Cortex of kidney (tissue), 1 donor: ENCODE measurements at places on chromosomes 11 and 22.

DNA sequence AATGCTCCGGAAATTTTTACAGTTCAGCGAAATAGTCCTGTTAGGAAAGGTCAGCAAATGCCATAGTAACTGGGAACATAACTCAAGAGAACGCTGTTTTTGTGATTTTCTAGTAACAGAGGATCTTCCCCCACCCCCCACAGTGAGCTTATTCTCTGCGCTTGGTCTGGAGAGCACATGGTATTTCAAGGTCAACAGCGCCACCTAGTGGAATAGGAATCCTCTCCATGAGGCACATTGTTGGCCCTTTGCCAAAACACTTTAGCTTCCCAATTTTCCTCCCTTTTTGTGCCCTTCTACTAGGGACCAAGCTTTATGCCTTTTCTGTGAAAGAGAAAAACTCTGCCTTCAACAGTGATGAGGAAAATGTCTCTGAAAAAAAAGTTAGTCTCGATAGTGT is 13.2 kb upstream of the OR4C12 start:
- no peak for DNase-seq

DNA sequence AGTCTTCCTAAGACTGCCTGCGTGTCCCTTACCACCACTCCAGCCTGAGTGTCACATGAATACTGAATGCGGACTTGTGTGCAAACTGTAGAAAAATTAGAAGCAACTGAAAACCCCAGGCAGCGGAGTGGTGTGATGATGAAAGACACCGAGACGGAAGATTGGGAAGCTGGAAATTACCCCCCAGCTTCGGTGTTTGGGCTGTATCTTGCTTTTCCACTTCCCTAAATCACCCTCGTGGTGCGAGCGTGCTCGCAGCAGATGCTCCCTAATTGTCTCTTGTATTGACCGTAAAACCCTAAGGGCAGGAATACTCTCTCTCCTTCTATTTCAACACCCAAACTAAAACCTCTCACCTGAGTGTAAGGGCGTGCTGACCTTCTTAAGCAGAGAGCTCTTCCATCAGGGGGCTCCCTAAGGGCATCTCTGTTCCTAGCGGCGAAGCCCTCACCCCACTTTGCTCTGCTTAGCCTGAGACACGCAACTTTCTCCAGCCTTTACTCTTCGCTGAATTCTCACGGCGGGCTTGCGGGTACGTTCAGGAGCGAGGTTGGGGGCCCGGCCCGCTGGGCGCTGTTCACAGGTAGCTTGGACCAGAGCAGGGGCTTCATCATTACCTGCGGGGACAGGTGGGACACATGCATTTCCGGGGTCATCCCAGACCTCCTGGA is 62.4 kb downstream of the CRYBB2 start:
- no peak for DNase-seq

- DNase-seq = no peak
Measured at GRCh38 chr11:120514541-120515121, 3.1 kb downstream of the GRIK4 start.

GRCh38 chr11:64415996-64416728 is 57.2 kb downstream of the RPS6KA4 start:
- no peak for DNase-seq

DNA sequence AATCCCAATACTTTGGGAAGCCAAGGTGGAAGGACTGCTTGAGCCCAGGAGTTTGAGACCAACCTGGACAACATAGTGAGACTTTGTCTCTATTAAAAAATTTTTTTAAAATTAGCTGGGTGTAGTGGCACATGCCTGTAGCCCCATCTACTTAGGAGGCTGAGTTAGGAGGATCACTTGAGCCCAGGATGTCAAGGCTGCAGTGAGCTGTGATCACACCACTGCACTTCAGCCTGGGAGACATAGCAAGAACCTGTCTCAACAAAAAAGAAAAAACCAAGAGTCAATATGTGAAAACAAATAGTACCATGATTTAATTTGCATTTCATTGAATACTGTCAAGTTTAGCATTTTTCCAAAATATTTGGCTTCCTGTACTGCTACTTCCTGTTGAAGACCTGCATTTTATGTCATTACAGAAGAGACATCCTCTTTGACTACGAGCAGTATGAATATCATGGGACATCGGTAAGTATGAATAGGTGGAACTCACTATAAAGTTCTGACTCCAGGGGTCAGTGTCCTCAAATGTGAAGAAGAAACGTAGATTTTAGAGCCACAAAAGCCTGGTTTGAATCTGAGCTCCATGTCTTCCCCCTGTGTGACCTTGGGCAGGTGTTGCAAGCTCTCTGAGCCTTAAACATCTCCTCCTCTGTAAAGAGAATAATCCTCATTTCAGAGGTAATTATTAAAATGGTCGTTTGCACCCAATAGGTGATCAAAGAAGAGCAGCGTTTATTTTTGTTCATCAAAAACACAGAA is 16.0 kb downstream of the CDC45 start:
- DNase-seq = no peak

DNA sequence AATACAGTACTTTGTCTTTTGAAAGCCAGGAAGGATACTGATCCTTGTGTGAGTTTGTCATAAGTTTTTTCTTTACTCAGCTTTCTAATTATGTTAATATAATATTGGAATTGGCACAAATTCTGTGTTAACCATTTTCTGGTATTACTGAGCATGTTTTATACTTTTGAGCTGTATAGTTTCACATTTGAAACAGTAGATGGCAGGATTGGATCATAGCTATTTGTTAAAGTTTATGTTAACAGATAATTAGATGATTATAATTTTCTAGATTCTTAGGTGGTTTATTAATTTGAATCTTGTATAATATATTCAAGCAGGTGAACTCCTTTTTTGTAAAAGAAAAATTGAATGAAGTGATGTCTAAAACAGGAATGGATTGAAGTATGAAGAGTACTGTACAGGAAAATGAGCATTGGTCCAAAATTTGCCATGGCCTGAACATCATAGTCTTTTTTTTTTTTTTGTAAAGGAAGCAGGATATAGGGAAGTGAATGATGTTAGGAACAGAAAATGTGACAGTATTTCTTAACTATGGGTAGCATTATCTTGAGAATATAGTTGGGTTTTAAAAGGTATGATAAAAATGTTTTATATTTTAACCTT is 102.0 kb downstream of the CYP2R1 start:
- DNase-seq = no peak

GRCh38 chr11:128848815-128849455 is 18.2 kb downstream of the KCNJ1 start:
- DNase-seq = no peak

- no peak for DNase-seq
Measured at GRCh38 chr11:72471005-72471898, 36.9 kb upstream of the CLPB start.

DNA sequence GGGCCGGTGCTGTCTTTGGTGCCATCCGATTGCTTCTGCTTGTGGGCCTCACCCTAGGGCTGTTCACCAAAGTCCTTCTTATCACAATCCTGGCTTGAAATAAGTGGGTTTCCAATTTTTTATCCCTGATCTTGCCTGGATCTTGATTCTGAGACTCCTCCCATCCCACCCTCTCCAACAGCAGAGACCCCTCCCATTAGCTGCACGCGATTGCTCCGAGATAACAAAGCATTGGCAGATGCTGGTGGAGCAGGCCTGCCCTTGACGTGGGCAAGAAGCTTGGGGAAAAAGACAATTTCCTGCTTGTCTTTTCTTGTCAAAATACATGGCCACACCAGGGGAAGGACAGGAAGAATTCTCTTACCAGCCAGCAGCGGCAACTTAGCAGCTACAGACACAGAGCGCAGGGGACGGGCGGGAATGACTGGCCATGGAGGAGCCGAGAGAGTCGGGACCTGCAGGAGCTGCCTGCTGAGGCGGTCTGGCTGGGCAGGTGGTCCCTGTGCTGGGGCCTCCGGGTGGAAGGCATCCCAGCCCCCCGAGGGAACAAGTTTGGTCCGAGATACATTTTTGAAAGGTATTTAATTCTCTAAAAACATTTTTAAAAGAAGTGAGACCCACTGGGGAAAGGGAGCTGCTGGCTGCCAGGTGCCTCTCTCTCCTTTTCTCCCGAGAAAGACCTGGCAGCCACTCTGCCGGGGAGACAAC is 9.7 kb upstream of the BID start:
- DNase-seq = no peak

- no peak for DNase-seq
Measured at GRCh38 chr11:106222626-106223025, 145.2 kb downstream of the AASDHPPT start.

- no peak for DNase-seq
Measured at GRCh38 chr11:68938088-68938487, 34.4 kb downstream of the IGHMBP2 start.

GRCh38 chr22:30861688-30862552 is 106.7 kb downstream of the MORC2 start:
- no peak for DNase-seq

- DNase-seq = no peak
Measured at GRCh38 chr22:47189056-47189916, 426.8 kb downstream of the TBC1D22A start.

GRCh38 chr22:46551996-46552395 is 14.6 kb upstream of the CELSR1 start:
- DNase-seq = no peak

DNA sequence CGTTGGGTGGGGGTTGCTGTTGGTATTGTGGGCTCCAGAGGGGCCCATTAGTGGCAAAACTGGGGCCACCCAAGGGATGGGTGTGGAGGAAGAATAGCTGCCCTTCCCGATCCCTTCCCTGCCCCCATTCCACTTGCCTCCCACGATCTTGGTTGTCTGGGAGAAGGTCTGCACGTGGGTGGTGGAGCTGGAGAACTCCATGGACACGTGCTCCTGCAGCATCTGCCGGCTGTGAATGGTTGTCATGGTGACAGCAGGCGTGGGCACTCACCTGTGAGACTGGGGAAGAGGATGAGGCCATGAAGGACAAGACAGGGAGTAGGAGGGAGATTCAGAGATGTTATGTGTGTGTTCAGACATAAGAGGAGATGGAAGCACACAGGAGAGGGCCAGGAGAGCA is 2.0 kb downstream of the IGSF22 start:
- no peak for DNase-seq

DNA sequence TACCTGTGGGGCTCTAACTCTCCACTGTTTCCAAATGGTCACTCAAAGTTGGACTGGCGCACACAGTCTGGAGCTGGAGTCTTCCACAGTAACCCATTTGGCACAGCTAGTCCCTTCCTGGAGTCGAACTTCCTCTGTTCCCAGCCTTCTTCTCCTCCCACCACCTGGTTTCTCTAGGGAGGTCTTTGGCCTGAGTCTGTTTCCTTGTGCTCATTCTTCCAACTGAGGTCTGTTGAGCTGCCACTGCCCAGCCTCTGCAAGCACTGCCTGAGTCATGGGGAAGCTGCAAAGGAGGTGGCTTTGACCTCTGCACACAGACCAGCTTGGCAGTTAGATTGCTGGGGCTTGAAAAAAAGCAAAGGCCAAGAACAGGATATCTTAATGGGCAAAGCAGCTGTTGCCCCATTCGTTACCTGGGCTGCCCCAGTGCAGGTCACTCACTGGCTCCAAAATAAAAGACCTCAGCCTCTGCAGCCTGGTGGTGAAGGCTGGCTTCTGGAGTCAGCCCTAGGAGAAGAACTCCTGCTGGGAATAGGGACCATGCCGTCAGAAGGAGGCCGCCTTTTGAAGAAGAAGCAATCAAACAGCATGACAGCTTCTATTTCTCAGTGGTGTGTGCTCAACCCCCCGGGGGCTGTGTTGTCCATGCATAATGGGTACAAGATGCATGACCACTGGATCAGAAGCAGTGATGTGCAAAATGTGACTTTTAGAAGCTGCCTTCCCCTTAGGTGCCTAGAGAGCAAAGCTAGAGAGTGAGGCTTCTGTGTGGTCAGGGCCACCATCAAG is 3.0 kb downstream of the ADAMTS15 start:
- no peak for DNase-seq

GRCh38 chr11:126978165-126978564 is 22.4 kb downstream of the KIRREL3 start:
- DNase-seq = no peak

DNA sequence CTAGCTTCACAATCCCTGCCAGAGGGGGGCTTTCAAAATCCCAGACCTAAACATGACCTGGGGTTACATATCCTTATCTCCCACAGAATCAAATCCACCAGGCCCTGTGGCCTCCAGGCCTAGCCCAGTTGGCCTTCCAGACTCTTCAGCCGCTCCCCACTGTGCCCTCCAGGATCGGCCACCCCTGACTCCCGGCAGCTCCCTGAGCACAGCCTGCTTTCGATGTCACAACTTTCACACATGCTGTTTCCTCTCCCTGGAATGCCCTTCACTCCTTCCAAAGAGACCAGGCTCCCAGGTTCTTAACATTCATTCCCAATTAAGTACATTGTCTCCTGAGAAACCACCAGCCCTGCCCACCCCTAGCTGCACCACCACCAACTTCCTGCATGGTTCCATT is 62.7 kb downstream of the CSNK2A3 start:
- no peak for DNase-seq

DNA sequence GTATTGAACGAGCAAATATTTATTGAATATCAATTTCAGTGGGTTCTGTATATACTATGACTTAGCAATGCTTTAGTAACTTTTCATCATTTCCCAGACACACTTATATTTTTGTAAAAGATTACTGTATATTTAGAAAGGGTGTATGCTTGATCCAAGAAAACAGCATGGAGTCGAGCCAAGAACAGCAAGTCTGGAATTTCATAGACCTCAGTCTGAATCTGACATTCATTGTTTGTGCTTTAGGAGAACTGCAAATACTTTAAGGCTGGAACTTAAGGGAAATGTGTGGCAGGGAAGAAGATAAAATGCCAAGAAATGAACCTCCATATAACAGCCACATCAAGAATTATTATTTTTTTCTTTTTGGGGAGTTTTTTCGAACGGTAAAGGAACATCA is 1156.8 kb downstream of the LRRC4C start:
- no peak for DNase-seq

DNA sequence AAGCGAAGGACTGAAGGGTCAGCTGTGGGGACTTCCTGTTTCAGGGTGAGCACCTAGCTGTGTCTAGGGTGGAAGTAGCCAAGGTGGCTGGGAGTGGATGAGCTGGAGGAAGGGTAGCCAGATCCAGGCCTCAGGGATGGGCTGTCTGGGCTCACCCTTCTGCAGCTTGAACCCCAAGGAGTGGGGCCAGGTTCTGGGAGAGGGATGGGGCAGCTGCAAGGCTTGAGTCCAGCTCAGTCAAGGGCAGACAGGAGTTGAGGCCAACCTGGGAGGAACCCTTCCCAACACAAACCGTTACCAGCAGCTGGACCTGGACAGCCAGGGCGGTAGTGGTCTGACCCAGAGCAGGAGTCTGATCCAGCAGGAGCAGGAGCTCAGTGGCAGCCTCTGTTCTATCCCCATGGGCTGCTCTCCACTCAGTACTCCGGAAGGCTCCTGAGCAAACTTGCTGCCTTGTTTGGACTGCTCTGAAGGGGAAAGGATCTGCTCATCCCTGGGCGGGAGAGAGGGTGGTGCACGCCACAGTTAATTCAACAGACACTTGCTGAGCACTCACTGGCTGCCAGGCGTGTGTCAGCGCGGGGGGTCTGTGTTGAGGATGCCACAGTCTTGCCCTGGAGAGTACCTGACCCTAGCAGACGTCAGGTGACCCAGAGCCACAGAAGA is 53.8 kb upstream of the THY1 start:
- DNase-seq = no peak

DNA sequence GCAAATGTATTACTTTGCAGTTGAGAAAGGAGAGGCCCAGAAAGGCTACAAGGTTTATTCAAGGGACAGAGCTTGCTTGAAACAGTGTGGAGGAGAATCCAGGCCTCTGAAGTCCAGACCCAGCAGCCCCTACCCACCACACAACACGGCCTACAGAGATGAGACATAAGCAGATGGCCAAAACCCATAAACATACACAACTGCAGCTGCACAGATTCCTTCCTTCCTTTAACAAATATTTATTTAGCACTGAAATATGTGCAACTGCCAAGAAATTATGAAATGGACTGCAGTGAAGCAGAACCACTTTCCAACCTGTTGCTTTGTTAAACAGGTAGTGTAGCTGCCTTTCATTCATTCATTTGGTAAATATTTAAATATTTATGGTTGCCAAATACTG is 122.3 kb downstream of the SPATA19 start:
- no peak for DNase-seq
